Stimulated activated CD4-positive, alpha-beta T cell treated with anti-CD3 and anti-CD28 coated beads, Interleukin-4, amount 100 ng/mL, for 4 hours (primary cell): ENCODE measurements at places on chromosomes 2 and 18.

- DNase-seq = no peak
Observed at GRCh38 chr2:223238301-223238700, 186.3 kb downstream of the KCNE4 start.

DNA sequence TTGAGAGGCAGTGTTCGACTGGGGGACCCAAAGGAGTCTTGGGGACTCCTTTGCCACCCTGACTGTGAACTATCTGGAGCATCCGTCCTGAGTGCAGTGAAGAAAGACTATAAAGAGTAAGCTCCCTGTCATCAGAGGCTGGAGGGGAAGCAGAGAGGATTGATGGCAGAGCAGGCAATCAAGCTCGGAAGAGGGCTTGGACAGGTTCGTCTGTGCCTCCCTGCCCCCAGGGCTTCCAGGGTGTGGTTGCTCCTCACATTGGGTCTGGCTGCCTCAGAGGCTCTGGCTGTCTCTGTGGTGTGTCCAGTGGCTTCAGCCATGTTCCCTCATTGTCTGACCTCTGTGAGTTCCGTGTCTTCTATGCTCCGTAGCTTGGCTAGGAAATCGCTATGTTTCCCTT is 13.8 kb upstream of the EN1 start:
- DNase-seq = no peak

DNA sequence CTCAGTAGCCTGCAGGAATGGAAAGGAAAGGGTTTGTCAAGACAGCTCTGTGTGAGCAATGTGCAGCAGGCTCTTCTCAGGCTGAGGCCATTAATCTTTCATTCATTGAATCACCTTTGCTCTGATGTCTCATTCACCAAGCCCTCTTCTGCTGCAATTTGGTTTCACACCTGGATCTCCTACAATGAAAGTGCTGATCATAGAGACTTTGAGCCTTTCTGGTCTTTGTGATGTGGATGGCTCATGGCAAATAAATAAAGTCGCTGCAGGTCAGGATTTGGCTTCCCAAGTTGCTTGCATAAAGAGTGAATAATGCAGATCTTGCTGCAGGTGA is 95.8 kb upstream of the SPRED2 start:
- DNase-seq = no peak

GRCh38 chr2:17805166-17805565 is 11.1 kb upstream of the MSGN1 start:
- no peak for DNase-seq

DNA sequence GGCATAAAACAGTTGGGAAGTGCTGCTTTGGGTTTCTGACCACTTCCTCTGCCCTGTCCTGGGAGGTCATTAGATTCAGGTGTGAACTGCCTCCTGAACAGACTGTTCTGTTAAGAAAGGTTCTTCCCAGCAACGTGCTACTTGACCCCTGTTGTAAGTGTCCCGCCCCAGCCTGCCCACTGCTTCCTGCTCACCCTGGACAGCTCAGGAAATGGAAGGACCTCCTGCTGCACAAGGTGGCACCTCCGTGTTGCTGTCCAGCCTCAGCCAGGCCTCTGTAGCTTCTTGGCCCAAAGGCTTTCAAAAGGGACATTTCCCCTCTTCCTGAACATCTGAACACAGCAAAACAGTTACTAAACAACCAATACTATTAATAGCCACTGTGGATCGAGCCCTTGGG is 5.3 kb downstream of the TOGARAM2 start:
- DNase-seq = no peak

GRCh38 chr2:43217228-43218154 is 8.9 kb downstream of the ZFP36L2 start:
- no peak for DNase-seq

DNA sequence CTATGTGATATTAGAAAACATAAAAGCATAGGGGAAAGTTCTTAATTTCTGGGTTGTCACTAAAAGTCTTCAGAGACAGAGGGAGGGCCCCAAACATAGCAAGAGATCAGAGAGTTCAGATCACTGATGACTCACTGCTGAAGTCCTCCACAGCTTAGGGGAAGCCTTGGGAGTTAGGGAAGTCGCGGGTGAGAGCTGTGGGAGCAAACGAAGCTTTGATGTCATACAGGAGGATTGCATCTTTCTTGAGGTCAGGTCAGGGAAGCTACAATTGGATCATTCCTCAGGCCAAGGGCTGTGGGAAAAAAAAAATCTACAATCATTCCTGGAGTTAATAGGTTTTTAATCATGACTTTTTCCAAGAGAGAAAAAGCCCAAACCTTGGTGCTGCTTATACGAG is 96.2 kb downstream of the COPS8 start:
- DNase-seq = no peak

GRCh38 chr2:130796290-130796689 is 40.4 kb upstream of the ARHGEF4 start:
- no peak for DNase-seq

- no peak for DNase-seq
Observed at GRCh38 chr2:3348767-3349166, 28.9 kb downstream of the EIPR1 start.

- no peak for DNase-seq
Observed at GRCh38 chr18:7236933-7237332, 6.0 kb downstream of the LRRC30 start.
